ENCODE measurements at places on chromosomes 4 and X.

DNA sequence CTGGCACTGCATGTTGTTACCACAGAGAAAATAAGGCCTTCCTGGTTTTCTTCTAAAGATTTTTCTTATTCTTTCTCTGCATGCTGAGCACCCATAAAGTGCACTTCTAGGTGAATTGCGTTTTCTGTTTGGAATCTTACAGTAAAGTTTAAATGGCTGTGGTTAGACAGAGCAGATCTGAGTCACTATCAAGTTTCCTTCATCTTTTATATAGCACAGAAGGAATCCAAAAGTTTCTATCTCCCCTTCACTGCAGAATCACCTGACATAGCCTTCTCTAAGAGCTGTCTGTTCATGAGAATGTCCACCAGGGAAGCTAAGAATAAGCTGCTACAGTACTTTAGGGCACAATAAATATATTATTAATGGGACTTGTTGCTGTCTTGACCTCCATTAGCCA is 455.5 kb upstream of the FAM241A start:
- DNase-seq = peak; percentile 28

GRCh38 chrX:54482839-54483593 is 13.0 kb downstream of the FGD1 start:
- DNase-seq = no peak

DNA sequence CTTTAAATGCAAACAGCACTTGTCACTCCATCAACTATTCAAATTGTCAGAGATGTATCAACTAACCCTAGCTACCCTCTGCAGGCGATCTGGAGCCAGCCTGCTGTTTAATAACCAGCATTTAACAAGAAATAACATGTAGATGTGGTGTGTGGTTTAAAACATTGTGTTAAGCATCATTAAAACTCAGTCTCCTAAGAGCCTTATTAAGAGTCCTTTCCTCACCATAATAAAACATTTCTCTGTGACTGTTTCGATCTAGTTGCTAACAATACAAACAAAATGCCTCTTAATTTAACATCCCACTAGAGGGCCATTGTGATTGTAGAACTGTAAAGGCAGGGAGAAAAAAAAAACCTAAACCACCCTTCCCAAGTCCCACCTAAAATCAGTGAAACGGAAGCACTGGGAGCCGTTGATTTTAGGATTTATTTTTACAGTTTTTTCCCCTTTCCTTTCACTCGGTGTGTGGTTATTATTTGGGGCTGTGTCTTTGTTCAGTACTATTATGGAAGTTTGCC is 708.6 kb downstream of the C4orf33 start:
- no peak for DNase-seq

DNA sequence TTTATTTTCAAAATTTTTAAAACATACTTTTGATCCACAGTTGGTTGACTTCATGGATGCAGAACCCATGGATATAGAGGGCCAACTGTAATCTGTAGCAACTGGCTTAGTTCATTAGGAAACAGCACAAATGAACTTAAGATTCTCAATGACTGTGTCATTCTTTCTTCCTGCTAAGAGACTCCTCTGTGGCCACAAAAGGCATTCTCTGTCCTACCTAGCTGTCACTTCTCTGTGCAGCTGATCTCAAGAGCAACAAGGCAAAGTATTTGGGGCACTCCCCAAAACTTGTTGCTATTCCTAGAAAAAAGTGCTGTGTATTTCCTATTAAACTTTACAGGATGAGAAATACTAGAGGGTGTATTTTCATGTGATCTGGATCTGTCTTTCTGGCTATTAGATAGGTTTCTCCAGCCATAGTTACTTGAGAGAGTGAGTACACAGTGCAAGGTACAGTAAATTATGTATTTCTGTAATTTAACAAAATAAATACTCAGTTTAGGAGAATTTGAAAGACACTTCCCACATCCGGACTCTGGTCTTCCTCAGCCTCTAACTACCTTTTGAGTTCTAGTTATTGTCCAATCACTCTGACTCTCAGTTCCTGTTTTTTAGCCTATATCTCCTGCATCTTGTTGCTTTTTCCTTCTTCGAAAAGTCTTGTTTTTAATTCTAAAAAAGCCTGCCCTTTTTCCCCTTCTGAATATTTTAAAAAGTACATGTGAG is 21.8 kb downstream of the TLR2 start:
- DNase-seq = no peak

GRCh38 chr4:76499461-76499860 is 64.4 kb downstream of the SHROOM3 start:
- no peak for DNase-seq
